ENCODE measurements at places on chromosomes 5 and 9. TPM values are rescaled to one million over a fixed set of nuclear protein-coding genes. Genes with fewer than 3 reads are reported as not detected.

Gene RGS14
- total RNA-seq, result 5.4 TPM

Gene STPG3
- total RNA-seq, result not detected

Gene RNF180
- total RNA-seq, result 0.38 TPM

Gene LCN1
- total RNA-seq, result 0.26 TPM

Gene AMBP
- 7.1 TPM for total RNA-seq

Data from A549 treated with AZD2906 at 1 μM for 4 hours (cell line).